Hematopoietic multipotent progenitor cell (in vitro differentiated cells): ENCODE measurements at places on chromosomes 7 and 10. TPM values are rescaled to one million over a fixed set of nuclear protein-coding genes. Genes with fewer than 3 reads are reported as not detected.

GRCh38 chr7:157679607-157680006 lies 342.8 kb downstream of the DNAJB6 start:
- DNase-seq, result no peak

DNA sequence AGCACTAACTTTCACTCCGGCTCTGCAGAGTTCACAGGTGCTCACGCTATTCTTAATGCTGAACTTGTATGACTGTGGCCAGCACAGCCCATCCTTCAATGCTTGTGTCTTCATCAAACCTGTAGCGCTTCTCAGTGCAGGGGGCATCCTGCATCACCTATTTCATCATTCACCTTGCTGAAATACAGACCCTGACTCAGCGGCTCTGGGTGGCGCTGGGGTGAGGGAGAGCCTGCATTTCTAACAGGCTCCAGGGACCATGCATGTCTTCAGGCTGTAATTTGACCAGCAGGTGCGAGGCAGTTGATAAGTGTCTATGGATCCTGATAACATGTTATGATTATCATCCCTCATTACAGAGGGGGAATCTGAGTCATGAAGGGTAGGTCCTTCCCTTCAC lies 89.3 kb downstream of the VOPP1 start:
- no peak for DNase-seq

Gene CLRN3
- not detected for total RNA-seq

Gene AS3MT
- total RNA-seq, result under 0.01 TPM

- DNase-seq, result no peak
Measured at GRCh38 chr10:83835945-83836745, 303.2 kb upstream of the GHITM start.
